ENCODE measurements at places on chromosomes 11 and 22.
A peak's percentile ranks its signal among the peaks of the same experiment; 100 is the strongest.

- no peak for DNase-seq
These were observed 1.2 kb upstream of the CASTOR1 start for GRCh38 chr22:30290342-30291057.

- DNase-seq, result no peak
These were observed 18.6 kb upstream of the SCN2B start for GRCh38 chr11:118194835-118195627.

GRCh38 chr22:47107431-47107830 lies 345.0 kb downstream of the TBC1D22A start:
- no peak for DNase-seq

DNA sequence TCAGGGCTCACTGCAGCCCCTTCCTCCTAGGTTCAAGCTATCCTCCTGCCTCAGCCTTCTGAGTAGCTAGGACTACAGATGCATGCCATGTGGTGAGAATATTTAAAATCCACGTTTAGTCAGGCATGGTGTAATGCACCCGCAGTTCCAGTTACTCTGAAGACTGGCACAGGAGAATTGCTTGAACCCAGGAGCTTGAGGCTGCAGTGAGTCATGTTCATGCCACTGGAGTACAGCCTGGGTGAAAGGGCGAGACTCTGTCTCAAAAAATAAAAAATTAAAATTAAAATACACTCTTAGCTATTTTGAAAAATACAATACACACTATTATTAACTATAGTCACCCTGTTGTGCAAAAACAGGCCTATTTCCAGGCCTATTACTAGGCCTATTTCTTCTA lies 38.4 kb downstream of the NOX4 start:
- DNase-seq, result no peak

- DNase-seq, result no peak
These were observed 53.8 kb upstream of the CD5 start for GRCh38 chr11:61048368-61049062.

DNA sequence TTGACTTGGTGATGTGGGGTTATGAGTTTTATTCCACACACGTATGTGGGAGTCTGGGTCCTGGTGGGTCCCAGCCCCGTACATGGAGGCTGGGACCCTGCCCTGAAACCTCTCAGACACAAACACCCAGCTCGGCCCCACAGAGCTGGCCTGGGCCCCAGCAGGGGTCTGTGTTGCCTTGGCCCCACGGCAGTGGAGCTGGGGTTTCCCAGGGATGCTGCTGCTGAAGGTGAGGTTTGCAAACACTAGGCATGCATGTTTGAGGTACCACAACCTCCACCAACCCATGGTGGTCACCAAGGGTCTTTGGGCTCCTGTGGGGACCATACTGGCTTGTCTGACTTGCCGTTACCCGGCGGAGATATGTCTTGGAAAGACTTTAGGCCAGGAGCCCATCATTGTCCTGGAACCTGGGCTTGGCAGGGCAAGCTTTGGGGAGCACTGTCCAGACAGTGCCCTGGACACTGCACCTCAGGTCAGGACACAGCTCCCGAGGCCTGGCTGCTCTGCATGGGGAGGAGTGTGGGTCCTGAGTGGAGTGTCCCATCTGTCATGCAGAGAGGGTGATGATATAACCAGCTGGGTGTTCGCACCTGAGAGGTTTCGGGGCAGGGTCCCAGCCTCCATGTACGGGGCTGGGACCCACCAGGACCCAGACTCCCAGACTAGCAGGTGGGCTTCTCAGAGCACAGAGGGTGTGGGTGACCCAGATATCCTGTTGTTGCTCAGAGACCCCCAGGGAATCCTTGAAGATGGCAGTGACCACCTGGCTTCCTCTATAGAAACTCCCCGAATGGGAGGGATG lies 63.3 kb downstream of the KCNQ1 start:
- no peak for DNase-seq

- DNase-seq, result no peak
These were observed 3.7 kb upstream of the SPON1 start for GRCh38 chr11:13958641-13959400.

DNA sequence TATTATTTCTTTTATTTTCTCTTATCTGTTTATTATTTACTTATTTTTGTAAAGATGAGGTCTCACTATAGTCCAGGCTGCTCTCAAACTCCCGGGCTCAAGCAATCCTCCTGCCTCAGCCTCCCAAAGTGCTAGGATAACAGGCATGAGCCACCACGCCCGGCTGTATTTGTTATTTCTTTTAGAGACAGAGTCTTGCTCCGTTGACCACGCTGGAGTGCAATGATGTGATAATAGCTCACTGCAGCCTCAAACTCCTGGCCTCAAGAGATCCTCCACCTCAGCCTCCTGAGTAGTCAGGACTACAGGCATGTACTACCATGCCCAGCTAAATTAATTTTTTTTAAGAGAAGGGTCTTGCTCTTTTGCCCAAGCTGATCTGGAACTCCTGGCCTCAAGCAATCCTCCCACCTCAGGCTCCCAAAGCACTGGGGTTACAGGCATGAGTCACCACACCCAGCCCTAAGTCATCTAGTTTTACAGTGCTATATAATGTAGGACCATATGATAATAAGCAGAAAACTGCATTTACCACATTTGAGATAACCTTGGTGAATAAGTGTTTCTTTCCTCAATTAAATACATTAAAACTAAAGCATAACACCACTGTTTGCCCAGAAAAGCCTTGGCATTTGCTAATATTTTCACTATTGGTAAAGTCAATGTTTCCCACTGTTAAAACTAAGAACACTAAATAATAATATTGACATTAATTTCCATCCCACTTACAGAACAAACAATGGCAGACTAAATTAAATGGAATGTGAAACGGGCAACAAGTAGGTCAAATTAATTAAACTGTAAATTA lies 127.5 kb downstream of the SIK3 start:
- DNase-seq, result peak; percentile 25

- no peak for DNase-seq
These were observed 161.7 kb downstream of the GUCY1A2 start for GRCh38 chr11:106856566-106856965.

- DNase-seq, result no peak
These were observed 4.9 kb upstream of the ATF4 start for GRCh38 chr22:39515266-39516050.

- DNase-seq, result no peak
These were observed 84.4 kb downstream of the CD44 start for GRCh38 chr11:35223371-35223796.

Measured in CD4-positive, alpha-beta T cell treated with Interleukin-2 at 100 ng/mL for 4 hours (primary cell).